Glomerular endothelial cell (primary cell): ENCODE measurements at places on chromosomes 11 and 22. TPM values are rescaled to one million over a fixed set of nuclear protein-coding genes. Genes with fewer than 3 reads are reported as not detected.

GRCh38 chr11:115208808-115209259, 295.4 kb downstream of the CADM1 start:
- no peak for DNase-seq

Gene TRIM29
- total RNA-seq, result not detected in 2 replicates

DNA sequence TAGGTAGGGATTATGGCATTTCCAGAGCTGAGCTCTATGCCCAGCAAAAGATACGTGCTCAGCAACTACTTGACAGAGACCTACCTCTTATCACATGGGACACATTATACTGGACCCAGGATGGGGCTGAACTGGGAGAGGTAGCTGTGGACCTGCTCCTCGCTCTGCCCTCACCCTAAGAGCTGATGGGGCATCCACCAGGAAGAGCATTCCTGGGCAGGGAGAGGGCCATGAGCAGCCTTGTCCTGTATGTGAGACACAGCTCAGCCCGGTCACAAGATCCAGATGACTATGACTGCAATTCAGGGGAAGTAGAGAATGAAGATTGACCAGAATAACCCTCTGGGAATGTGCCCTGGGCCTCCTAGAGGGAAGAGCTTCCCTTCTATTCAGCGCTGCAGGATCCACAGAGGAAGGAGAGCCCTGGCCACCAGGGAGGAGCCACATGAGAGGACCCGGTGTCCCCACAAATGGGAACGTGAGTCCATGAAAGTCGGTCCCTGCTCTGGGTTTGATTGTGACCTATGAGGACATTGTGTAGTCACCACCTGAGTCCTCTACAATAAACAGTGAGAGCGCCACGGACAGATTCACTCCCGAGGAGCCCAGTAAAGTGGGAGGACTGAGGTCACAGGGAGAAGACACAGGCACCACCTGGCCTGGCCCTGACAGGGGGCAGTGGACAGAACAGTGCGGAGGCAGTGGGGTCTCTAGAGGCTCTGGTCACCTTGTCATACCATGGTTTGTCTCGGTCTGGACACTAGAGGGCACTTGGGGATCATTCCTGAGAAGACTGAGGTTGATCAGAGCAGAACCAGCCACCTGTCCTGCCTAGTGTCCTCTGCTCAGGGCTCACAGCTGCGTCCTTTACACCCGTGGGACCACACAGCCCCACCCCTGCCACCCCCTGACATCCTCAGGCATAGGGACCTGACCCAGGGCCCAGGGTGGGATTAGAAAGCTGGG, 99.5 kb downstream of the ZNF280B start:
- no peak for DNase-seq

- no peak for DNase-seq
Measured at GRCh38 chr11:117634756-117635603, 162.0 kb downstream of the DSCAML1 start.

Gene LDLRAD3
- total RNA-seq, result 22.1 and 26.2 TPM in 2 replicates
